ENCODE measurements at places on chromosomes 12 and 14.

GRCh38 chr14:67837011-67837624, 17.5 kb downstream of the RAD51B start:
- DNase-seq, result peak; percentile 76

- no peak for DNase-seq
These were observed 35.1 kb downstream of the ST8SIA1 start for GRCh38 chr12:22299294-22299912.

- no peak for DNase-seq
These were observed 5.3 kb downstream of the GYS2 start for GRCh38 chr12:21599143-21599999.

DNA sequence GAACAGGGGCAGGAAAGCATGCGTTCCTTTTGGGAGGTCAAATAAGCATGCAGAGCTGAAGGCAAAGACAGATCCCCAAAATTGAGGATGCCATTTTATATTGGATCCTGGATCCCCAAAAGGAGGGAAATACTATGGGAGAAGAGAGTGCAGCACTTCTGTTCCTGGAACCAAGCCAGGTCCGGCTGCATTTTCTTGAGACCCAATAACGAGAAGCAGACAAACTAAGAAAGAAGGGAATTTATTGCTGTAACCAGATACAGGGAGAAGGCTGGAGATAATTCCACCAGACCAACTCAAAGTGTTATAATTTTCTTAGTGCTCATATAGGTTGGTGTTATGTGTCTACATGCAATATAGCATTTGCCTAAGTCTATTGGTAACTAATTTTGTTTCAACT, 60.8 kb downstream of the PDE6H start:
- DNase-seq, result no peak

DNA sequence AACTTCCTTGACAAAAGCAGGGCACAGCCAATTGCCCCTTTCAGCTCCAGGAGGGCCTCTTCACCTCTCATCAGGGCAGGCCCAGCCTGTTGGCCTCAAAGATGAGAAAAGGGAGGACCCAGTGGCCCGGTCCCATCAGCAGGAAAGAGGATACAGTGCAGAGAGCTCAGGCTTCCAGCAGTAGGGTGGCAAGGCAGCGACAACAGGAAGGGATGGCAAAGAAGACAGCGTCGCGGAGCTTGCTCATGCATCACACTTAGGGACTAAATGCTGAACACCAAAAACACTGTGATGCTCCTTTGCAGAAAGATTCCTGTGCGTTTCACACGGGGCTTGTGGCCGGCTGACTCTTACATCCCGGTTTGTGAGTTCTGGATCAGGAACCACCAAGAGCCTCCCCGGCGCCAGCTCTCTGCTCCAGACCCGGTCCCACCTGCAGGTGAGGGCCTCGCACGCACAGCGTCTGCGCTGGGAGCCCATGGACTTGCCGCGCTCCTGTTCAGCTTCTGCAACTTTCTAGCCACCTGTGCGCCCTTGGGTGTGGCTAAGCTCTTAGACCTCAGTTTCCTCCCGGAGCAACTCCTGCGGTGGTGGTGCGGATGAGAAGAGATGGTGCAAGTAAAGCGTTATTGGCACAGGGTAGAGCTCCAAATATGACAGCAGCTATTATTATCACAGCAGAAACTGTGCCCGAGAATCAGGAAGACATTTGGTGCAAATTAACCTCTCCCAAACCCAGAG, 15.3 kb upstream of the BCL7A start:
- no peak for DNase-seq

- no peak for DNase-seq
These were observed 346 bp downstream of the SLC7A8 start for GRCh38 chr14:23183158-23183470.

DNA sequence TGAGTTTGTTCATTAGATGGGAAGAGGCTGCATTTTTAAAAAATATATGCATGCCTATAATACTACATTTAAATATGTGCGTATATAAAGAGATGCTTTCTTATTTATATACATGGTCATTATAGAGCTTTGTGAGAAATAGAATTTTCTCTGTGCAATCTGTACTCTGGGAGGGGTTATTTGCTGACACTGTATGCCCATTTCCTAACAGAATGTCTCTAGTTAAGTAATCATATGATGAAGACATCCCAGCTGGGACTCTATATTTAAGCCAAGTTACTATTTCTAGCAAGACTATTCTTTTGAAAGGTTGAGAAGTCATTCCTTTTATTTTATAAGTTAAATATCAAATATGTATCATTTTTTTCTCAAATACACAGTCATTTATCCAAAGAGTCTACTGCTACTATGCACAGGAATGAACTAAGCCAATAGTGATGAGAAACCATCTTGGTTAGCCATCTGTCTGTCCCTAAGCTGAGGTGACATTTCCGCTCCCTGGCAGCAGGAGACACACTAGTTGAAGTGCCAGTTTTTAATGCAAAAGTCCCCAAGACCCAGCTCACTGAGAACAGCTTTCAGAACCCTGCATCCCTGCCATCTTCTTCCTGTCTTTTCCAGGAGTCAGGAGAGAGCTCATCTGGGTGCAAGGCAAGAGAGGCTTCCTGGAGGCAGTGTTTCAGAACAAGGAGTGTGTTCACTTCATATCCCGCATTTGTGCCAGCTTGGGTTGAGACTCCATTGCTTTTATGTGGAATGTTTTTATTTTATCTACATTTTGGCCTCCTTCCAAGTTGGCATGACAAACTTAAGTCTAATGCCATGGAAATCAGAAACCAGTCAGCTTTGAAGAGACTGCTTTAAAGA, 69.5 kb downstream of the TMEM132C start:
- no peak for DNase-seq
